ENCODE measurements at places on chromosomes 16 and 17. TPM values are rescaled to one million over a fixed set of nuclear protein-coding genes. Genes with fewer than 3 reads are reported as not detected.

Gene CD300LG
- not detected for total RNA-seq

Gene DRC3
- 1.5 TPM for total RNA-seq

DNA sequence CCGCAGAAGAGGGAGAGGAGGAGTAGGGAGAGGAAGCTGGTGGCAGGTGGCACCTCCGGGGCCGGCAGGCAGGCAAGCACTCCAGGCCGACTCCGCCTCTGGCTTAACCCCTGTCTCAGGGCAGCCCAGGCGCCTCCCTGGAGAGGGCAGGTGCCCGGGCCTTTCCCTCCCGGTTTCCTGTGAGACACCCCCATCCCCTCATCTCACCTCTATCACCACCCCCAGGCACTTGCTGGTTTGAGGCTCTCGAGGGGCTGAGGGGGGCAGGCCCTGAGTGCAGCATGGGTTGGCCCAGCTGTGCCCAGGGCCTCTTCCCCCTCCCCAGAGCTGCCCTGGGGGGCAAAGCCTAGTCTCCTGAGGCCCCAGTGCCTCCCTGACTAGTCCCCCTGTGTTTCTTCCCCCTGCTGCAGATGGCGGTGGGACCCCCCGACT lies 6.0 kb downstream of the DOC2A start:
- DNase-seq: no peak

- DNase-seq: no peak
These were observed 84.7 kb downstream of the IRX5 start for GRCh38 chr16:55015181-55015913.

DNA sequence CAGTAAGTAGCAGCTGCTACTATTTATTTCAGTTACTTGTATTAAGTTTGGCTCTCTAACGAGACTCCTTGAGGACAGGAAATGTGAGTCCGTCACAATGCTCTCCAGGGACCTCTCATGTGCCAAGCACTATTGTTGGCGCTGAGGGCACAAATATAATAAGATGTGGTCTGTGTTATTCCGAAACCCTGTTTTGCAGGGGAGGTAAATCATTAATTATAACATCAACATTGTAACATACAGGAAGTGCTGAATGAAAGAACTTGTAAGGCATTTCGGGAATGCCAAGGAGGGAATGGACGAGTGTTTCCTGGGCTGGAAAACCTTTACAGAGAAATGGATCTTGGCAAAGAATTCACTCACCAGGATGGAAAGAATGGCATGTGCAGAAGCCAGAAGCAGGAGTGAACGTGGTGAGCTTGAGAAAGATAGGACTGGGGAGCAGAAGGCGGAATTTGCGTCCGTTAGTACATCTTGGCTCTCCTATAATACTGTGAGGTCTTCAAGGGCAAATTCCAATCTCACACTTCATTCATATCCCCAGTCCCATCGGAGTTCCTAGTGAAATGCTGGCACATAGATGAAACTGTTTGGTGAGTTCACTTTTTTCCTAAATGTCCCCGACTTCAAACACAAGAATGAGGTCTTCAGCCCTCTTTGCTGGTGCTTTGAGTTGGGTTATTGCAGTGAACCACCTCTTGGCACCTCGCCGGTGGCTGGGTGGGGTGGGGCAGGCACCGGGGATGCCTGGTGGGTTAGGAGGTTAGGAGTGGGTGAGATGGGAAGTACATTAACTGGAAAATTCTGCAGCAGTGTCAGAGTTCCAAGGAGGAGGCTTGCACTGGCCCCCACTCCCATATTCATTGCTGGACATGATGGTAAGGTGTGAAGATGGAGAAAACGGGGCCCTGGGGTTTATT lies 11.5 kb downstream of the TAC4 start:
- DNase-seq: no peak

GRCh38 chr16:27598931-27599565 lies 49.1 kb downstream of the KATNIP start:
- no peak for DNase-seq

GRCh38 chr17:77393274-77393600 lies 252.5 kb downstream of the SEC14L1 start:
- DNase-seq: no peak

DNA sequence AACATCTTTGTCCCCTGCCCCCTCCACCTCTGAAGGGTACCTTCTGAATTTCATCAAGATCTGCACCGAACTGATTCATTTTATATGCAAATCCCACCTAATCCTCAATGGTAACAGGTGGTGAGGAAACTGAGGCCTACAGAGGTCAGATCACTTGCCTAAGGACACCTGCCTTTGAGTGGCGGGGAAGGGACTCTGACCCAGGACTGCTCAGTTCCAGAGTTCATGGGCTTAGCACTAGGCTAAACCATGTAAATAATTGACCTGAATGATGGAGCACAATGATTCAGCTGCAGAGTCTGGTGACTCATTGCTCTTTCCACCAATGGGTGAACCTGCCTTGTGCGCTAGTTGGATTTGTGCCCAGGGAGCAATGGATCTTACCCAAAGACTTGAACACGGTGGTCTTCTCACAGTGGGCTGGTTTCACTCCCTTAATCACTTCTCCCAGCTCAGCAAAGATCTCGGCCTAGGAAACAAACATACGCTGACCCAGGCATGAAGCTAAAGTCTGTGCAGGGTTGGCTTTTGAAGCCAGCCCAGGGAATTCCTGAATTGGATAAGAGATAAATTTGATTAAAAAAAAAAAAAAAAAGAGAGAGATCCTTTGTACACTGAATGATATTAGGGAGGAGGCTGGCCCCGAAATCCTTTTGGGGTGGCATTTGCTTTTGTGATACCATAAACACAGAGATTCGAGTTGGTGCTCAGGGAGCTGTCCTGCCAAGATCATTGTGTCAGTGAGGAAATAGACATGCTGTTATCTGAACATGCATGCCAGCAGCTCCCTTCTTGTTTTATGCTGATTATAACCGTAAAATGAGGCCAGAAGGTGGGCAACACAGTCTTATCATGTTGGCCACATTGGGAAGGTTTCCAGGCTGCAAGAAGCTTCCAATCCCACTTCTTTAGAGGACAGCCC lies 17.0 kb downstream of the CRYM start:
- DNase-seq: peak; percentile 51

DNA sequence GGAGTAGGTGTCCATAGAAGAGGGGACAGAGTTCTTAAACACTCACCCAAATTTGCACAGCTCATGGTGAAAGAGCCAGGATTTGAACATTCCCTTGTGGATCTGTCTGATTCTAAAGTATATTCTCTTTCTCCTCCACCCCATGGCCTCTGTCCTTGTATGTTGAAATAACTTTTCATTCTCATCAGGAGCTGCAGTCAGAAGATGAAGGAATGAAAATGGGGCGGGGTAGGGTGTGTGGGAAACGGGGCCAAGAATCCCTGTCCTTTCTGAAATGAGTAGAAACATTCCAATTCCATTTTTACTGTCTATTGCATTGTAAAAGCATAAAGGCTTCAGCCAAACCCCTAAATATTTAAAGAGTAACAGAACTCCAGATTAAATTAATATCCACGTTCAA lies 42.8 kb downstream of the NOG start:
- DNase-seq: no peak

DNA sequence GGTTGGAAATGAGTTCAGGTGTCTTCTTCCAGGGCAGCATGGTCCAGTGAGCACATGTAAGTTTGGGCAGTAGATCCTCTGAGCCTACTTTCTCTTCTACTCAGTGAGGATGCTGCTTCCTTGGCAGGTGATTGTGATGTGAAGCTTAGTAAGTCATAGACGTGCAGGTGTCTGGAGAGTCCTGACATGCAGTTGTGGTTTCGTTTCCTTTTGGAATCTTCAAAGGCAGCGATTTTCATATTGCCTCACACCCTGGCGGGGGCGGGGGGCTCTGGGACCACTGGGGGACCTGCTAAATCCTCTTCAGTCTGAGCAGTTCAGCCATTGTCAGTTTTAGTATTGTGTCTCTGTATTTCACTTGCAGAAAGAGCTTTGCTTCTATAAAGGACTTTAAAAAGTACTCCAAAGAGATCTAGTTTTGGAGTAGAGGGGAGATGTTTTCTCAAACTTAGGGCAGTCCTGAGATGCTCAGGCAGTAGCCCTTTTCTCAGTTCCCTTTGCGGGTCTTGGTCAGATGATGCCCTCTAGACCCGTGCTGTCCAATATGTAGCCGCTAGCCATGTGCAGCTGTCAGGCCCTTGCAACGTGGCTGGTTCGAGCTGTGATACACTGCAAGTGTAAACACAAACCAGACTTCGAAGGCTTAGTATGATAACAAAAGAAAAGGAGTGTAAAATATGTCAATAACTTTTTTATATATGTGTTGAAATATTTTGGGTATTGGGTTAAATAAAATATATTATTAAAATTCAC lies 4.0 kb upstream of the CDK5R1 start:
- no peak for DNase-seq

DNA sequence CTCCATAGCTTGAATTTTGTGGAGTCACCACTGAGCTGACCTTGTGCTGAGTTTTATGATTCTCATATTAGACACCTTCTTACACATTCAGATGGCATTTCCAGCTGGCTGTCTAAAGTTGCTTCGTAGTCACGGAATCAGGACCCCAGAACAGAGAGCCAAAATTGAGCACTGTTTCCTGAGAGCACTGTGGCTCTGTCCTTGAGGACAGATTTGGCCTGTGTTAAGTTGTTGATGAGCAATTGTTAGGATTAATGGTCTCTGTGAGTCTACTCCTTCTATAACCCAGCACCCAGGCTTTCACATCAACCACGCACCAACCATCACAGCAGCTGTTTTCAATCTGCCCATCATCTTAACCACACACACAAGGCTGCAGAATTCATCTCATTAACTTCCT lies 277.5 kb upstream of the HSBP1 start:
- DNase-seq: no peak

- DNase-seq: no peak
These were observed 17.5 kb upstream of the PABPN1L start for GRCh38 chr16:88883946-88884345.

DNA sequence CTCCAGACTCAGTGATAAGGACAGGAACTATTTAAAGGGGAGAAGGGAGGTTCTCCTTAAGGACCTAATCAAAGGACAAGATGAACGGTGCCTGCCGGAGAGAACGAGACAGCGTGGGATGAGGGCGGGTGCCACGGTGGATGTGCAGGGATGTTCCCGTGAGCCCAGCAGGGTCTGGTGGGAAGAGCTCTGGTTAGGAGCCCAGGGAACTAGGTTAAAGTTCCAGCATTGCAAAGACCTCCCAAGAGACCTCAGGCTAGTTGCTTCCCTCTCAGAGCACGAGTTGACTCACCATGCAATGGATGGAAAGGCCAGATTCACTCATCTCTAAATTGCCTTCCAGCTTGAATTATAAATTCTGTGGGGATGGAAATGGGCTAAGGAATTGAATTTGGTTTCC lies 14.7 kb downstream of the CCR7 start:
- no peak for DNase-seq

DNA sequence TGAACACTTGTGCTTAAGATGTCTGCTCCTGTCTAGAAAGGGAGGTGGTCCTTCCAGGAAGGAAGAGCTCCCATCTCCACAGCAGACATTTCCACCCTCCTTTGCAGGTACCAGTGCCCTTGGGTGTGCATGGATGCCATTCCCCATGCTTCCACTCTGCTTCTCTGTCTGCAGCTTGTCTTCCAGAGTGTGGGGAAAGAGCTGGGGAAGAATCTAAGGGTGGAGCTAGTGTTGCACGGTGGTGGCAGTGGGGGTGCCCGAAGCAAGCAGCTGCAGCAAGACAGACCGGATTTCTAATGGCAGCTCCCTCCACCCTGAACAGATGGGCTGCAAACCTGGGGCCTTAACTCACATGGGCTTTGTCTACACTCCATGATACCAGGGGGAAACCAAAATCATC lies 22.6 kb upstream of the HOXB13 start:
- DNase-seq: no peak

GRCh38 chr17:28712705-28713415 lies 1.2 kb upstream of the PROCA1 start:
- no peak for DNase-seq

DNA sequence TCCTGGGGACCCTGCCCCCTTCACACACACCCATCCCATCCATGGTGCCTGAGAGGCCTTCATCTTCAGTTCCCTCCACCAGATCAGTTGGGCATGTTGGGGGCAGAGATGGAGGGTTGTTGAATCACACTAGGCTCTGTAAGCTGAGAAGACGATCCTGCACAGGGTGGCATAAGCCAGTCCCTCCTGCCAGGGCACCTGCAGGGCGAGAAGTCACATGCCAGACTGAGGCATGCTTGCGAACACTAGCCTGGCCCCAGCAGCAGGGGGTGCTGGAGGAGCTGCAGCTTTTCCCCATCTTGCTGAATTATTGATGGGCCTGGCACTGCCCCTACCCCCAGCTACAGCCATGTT lies 6.1 kb upstream of the TBX2 start:
- no peak for DNase-seq

DNA sequence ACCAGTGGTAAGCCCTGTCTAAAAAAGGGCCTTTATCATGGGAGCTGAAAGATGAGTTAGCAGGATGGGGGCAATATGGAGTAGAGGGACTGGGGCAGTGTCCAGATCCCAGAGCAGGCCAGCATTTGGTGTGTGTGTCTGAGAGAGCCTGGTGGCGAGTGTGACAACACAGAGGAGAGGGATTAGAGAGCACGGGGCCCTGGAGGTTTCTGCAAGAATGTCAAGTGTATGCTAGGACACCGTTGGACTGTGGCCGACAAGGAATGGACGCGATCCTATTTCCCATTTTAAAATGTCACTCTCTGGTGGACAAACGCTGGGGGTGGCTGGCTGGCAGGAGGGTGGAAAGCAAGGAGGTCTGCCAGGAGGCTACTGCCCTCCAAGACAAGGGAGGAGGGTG lies 12.4 kb downstream of the TAC4 start:
- no peak for DNase-seq

- DNase-seq: no peak
These were observed 12.3 kb downstream of the SCN4A start for GRCh38 chr17:63960430-63960829.

DNA sequence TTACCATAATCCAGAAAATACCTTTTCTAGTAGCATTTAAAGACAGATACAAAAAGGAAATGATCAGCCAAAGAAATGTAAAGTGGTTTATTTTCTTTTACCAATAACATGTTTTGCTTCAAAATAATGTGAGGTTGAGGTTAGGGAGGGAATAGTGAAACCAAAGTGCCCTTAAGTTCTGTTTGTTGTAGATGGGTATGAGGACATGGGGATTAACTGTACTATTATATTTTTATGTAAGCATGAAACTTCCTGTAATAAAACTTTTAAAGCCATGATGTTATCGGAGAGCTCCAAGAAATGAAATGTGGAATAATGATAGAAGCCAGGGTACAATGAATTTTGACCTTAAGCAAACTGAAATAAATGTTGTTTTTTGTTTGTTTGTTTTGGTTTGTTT lies 9.9 kb downstream of the C16orf46 start:
- no peak for DNase-seq
